K562 (cell line): ENCODE measurements at places on chromosomes 2 and 18.

GRCh38 chr2:212929116-212929515, 222.3 kb downstream of the IKZF2 start:
- DNase-seq: no peak

- no peak for DNase-seq
Observed at GRCh38 chr18:2444201-2444875, 127.0 kb downstream of the METTL4 start.

DNA sequence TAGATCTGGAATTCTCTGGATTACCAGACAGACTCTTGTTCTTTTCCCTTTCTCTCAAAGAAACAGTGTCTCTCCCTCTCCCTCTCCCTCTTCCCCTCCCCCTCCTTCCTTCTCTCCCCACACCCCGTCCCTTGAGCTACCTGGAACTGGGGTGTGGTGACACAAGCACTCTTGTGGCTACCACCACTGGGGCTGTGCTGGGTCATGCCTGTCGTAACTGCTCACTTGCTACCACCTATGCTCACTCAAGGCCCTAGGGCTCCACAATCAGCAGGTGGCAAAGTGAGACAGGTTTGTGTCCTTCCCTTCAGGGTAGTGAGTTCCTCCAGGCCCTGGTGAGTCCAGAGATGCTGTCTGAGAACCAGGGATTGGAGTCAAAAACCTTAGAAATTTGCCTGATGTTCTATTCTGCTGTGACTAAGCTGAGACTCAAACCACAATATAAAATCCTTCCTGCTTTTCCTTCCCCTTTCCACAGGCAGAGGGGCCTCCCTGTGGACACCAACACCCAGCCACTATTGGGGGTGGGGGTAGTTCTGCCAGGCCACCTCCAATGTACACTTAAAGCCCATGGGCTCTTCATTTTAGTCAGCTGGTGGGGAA, 70.8 kb downstream of the OXER1 start:
- DNase-seq: peak; percentile 26

- no peak for DNase-seq
Observed at GRCh38 chr2:165837122-165837521, 43.1 kb upstream of the GALNT3 start.
